ENCODE measurements at places on chromosomes 5 and 9.

- no peak overlapping the region for H3K27ac ChIP-seq
- no peaks in the 10 kb centered on the region for H3K4me1 ChIP-seq
- H3K36me3 ChIP-seq = no peaks in the 10 kb centered on the region
- no peak for DNase-seq
- H3K4me3 ChIP-seq = no peak overlapping the region
Observed at GRCh38 chr9:20788526-20789451, 104.7 kb downstream of the FOCAD start.

DNA sequence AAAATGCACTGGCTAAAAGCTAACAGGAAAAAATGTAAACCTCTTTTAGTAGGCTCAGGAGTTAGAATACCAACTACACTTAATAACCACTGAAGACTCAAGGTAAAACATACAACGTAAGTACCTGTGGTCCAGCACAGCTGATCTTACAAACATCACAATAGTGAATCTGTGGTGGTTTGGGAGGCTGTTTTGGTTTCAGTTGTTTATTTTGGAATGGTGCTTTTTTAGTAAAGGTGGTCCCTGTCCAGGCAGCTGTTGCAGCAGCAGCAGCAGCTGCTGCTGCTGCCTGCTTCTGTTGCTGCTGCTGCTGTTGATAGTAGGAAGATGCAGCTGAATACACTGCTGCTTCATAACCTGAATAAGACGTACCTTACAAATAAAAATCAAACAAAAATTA is 37.9 kb downstream of the ZFR start:
- DNase-seq = no peak
- H3K36me3 ChIP-seq = peaks cover 98% of the 10 kb centered on the region
- no peaks in the 10 kb centered on the region for H3K27me3 ChIP-seq
- no peak overlapping the region for H3K4me3 ChIP-seq
- no peak overlapping the region for H3K27ac ChIP-seq

DNA sequence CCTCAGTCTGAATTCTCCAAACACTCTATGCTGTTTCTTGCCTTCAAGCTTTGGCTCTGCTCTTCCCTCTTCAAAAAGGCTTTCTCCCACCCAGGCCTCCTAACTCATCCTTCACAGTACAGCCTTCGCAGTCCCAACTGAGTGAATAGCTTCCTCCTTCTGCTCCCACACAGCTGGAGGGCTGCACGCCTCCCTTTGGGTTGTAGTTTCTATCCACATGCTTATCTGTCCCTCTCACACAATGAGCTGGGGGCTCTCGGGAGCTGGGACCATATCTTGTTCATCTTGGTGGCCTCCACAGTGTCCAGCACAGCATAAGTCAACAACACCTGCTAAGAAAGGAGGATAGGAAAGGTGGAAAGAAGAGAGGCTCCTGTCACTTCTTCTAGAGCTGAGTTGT is 69.5 kb upstream of the XPA start:
- no peaks in the 10 kb centered on the region for H3K4me1 ChIP-seq
- DNase-seq = no peak
- H3K4me3 ChIP-seq = no peak overlapping the region
- H3K36me3 ChIP-seq = no peaks in the 10 kb centered on the region
- H3K27ac ChIP-seq = no peak overlapping the region

GRCh38 chr5:19264821-19265220 is 723.2 kb downstream of the CDH18 start:
- no peak overlapping the region for H3K27ac ChIP-seq
- H3K4me3 ChIP-seq = no peak overlapping the region
- no peaks in the 10 kb centered on the region for H3K4me1 ChIP-seq
- H3K27me3 ChIP-seq = no peaks in the 10 kb centered on the region

DNA sequence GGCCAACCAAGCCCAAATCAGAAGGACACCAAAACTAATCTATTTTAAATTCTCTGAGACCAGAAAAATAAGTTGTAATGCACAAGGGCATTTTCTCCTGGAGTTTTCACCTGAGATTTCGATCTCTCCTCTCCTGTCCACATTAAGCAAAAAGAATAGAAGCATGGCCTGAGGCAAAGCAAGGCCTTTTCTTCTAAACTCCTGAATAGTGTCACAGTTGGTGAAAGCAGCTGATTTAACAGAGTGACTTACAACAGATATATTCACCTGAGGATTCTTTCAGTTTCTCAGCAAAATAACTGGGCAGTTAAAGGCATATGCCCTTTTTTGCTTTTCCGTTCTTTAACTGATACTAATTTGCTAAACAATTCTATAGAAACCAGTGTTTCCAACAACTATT is 547.7 kb downstream of the EFNA5 start:
- no peak overlapping the region for H3K27ac ChIP-seq
- DNase-seq = no peak
- no peaks in the 10 kb centered on the region for H3K27me3 ChIP-seq
- H3K4me3 ChIP-seq = no peak overlapping the region

DNA sequence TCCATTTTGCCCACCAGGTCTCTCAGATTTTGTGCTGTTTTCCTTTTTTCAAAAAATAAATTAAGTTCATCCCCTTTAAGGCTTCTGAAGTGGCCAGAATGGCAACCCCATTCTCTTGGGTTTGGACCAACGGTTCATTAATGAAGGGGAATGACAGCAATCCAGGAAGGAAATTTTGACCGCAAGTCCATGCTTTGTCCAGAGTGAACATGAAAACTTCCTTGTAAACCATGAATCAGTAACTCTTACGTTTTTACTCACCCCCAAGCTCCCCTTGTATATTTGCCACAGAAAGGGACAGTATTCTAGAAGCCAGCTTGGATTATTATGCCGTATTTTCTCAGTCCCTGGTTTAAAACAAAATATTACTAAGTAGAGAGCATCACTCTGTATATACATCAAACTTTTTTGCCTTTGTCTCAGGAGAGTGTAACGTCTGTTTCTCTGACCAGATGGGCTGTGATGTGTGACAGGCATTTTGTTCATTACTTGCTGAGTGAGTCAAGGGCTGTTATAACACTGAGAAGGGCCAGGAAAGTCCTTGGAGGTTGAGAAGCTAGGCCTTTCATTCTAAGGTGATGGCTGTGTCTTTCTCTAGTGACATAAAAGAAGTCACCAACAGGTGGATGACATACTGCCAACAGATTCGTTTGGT is 148.2 kb downstream of the SMARCA2 start:
- H3K4me1 ChIP-seq = peaks cover 39% of the 10 kb centered on the region
- peaks cover 32% of the 10 kb centered on the region for H3K36me3 ChIP-seq
- H3K27ac ChIP-seq = no peak overlapping the region
- no peaks in the 10 kb centered on the region for H3K27me3 ChIP-seq

GRCh38 chr9:31255211-31255610 is 1129.2 kb upstream of the ACO1 start:
- no peak for DNase-seq
- no peaks in the 10 kb centered on the region for H3K36me3 ChIP-seq
- no peak overlapping the region for H3K4me3 ChIP-seq

DNA sequence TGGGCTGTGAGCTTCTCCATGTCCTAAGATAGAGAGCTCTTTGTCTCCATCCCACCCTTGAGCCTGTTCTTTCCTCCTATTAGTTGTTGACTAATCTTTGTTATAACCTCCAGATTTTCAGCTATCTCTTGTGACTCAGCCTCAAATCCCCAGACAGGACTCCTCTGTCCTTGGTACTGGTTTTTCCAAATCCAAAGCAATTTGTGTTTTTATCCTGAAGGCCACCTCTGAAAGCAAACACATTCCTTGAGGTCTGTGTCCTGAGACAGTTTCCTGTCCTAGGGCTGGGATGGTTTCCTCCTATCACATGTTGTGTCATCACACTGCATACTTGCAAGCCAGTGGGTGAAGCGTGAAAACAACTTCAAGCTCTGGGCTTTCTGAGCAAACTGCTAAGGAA is 8.5 kb downstream of the TNC start:
- H3K27ac ChIP-seq = no peak overlapping the region
- DNase-seq = no peak
- no peak overlapping the region for H3K4me3 ChIP-seq
- H3K36me3 ChIP-seq = no peaks in the 10 kb centered on the region

DNA sequence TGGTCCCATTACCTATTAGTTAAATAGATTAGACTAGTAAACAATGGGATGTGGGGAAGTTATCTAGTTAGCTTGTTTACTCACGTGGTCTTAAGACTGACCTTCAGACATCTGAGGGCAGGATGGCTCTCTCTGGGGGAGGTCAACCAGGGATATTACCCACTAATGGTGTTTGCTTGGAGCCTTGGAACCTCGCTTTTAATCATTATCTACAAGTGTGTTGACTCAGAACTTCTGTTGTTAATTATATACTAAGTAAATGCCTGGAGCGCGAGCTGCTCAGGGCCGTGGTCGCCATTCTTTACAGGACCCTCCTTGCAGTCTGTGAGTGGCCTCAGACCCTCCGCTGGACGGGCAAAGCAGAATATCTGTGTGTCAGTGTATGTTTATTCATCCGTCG is 48.5 kb upstream of the ZNF354A start:
- H3K27ac ChIP-seq = no peak overlapping the region
- no peak overlapping the region for H3K4me3 ChIP-seq
- H3K27me3 ChIP-seq = no peaks in the 10 kb centered on the region
- H3K36me3 ChIP-seq = no peaks in the 10 kb centered on the region
